ENCODE measurements at places on chromosomes 7 and 10. TPM values are rescaled to one million over a fixed set of nuclear protein-coding genes. Genes with fewer than 3 reads are reported as not detected.

- H3K4me3 ChIP-seq = no peak overlapping the region
- H3K27ac ChIP-seq = no peak overlapping the region
- H3K4me1 ChIP-seq = no peaks in the 10 kb centered on the region
- no peaks in the 10 kb centered on the region for H3K36me3 ChIP-seq
- peaks cover 11% of the 10 kb centered on the region for H3K27me3 ChIP-seq
These were observed 29.5 kb upstream of the ARHGAP22 start for GRCh38 chr10:48634198-48634983.

- DNase-seq = no peak
- H3K4me1 ChIP-seq = peaks cover 23% of the 10 kb centered on the region
- peaks cover 13% of the 10 kb centered on the region for H3K36me3 ChIP-seq
These were observed 12.6 kb downstream of the FAM53B start for GRCh38 chr10:124731551-124731950.

DNA sequence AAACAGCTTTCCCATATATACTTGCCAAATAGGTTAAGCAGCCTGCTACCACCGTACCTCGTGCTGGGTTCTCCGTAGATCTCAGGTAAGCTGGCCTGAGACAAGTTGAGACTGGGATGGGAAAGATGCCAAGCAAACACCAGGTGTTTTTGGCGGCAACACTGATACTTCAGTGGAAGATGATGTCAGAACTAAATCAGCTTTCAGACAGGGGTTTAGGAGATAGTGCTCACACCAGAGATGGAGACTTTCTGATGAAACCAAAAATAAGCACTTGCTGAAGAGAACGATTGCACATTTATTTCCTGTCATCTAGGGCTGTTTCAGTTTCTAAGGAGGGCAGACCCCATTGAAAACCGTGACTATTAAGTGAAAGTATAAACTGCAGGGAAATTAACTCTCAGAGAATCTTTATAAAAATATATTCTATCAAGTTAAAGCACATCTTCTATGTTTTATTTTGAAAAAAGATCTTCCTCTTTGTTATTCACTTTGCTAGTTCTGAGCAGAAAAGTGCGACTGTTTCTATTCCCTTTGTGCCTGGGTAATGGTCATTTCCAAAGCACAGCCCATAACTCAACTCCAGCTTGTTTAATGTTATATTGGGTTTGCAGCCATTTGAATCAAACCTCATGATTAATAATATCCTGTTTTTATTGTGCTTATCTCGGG lies 149.9 kb downstream of the CPED1 start:
- no peak overlapping the region for H3K27ac ChIP-seq
- no peaks in the 10 kb centered on the region for H3K36me3 ChIP-seq
- no peaks in the 10 kb centered on the region for H3K27me3 ChIP-seq
- no peak for DNase-seq

DNA sequence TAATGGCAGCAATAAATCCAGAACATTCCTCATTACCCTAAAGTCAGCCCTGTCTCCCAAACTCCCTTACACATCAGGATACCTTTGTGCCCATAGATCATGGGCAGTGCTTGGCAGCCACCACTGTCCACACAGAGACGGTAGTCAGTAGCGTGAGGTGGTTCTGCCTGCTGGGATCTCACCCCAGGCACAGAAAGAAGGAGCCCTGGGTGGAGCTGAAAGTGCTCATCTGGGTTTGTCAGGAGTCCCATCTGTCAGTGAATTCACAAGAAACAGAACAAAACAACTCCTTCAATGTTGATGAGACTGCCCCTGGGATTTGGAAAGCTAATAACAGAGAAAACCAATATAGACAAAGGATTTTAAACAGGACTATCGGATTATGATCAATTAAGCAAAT lies 90.2 kb upstream of the PRSS58 start:
- H3K27me3 ChIP-seq = no peaks in the 10 kb centered on the region
- no peak overlapping the region for H3K27ac ChIP-seq
- H3K36me3 ChIP-seq = no peaks in the 10 kb centered on the region
- no peaks in the 10 kb centered on the region for H3K4me1 ChIP-seq

DNA sequence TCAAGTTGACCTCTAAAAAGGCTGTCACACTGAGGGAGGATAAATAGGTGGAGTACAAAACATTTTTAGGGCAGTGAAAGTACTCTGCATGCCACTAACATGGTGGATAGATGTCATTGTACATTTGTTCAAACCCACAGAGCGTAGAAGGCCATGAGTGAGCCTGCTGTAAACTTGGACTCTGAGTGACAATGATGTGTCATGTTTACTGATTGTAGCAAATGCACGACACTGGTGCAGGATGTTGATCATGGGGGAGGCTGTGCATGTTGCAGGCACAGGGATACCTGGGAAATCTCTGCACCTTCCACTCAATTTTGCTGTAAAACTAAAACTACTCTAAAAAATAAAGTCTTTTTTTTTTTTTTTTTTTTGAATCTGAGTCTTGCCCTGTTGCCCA lies 52.5 kb upstream of the GRID1 start:
- no peak for DNase-seq
- no peaks in the 10 kb centered on the region for H3K36me3 ChIP-seq
- H3K4me3 ChIP-seq = no peak overlapping the region
- no peak overlapping the region for H3K27ac ChIP-seq
- no peaks in the 10 kb centered on the region for H3K27me3 ChIP-seq

GRCh38 chr10:112797855-112798254 lies 152.2 kb upstream of the TCF7L2 start:
- H3K4me3 ChIP-seq = no peak overlapping the region
- no peak overlapping the region for H3K27ac ChIP-seq
- H3K27me3 ChIP-seq = peaks cover 2% of the 10 kb centered on the region
- no peaks in the 10 kb centered on the region for H3K36me3 ChIP-seq
- no peaks in the 10 kb centered on the region for H3K4me1 ChIP-seq

GRCh38 chr7:46432708-46433107 lies 511.6 kb upstream of the IGFBP3 start:
- H3K27ac ChIP-seq = no peak overlapping the region
- no peak for DNase-seq

DNA sequence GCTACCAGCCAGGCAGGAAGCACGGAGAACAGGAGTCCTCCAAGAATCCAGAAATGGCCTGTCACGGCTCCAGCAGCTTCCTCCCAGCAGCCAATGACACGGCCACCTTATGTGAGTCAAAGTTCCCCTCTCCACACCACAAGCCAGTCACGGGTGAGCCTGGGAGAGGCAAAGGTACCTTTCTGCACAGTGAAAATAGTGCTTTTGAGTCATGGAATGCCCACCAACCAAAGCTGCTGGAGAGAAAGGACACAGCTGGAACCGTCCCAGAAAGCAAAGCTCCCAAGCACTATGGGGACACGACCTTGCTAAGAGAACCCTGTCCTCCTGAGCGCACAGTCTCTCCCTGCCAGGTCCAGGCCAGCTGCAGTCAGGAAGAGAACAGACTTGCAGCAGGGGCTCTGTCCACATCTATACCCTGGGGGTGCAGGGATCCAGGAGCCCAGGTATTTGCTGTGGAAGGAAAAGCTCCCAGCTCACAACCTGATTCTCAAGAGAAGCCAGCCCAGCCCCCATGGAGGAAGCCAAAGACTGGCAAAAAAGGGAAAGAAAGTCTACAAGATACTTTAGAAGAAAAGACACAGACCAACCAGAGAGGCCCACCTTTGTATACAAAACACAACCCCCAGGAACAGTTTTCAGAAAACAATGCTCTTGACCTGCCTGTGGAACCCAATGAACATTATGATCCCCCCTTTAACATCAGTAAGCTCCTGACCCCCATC lies 24.4 kb downstream of the C10orf71 start:
- H3K27ac ChIP-seq = no peak overlapping the region
- peaks cover 17% of the 10 kb centered on the region for H3K4me1 ChIP-seq
- no peak for DNase-seq
- peaks cover 3% of the 10 kb centered on the region for H3K27me3 ChIP-seq

- peaks cover 1% of the 10 kb centered on the region for H3K27me3 ChIP-seq
- DNase-seq = no peak
- H3K27ac ChIP-seq = no peak within 1 kb of the TSS
- no peaks in the 10 kb centered on the region for H3K36me3 ChIP-seq
These were observed at the start of gene CTNNA3 for GRCh38 chr10:67696029-67696428. TSS of gene CTNNA3 (minus strand) at chr10:67696195.

DNA sequence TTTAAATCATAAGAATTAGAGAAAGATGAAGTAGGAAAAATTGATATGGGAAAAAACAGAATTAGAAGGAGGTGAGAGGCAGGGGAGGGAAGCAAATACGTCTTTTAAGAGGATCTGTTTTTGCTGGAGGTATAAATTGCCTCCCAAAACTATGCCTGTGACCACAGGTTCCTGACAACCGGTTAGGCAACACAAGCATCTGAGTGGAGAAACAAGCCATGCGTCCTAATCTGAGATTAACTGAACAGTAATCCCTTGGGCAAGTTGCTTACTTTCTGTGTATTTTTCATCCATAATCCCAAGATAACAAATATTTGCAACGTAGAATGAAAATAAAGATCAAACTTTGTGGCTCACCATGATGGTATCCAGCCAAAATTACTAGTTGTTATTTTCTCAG lies 149.2 kb downstream of the C1GALT1 start:
- H3K4me3 ChIP-seq = no peak overlapping the region
- no peaks in the 10 kb centered on the region for H3K27me3 ChIP-seq
- no peak for DNase-seq
- H3K4me1 ChIP-seq = no peaks in the 10 kb centered on the region
- no peaks in the 10 kb centered on the region for H3K36me3 ChIP-seq

GRCh38 chr10:20289070-20289828 lies 473.0 kb downstream of the PLXDC2 start:
- H3K36me3 ChIP-seq = no peaks in the 10 kb centered on the region
- no peak overlapping the region for H3K27ac ChIP-seq
- peaks cover 3% of the 10 kb centered on the region for H3K27me3 ChIP-seq
- no peak for DNase-seq
- H3K4me1 ChIP-seq = no peaks in the 10 kb centered on the region

DNA sequence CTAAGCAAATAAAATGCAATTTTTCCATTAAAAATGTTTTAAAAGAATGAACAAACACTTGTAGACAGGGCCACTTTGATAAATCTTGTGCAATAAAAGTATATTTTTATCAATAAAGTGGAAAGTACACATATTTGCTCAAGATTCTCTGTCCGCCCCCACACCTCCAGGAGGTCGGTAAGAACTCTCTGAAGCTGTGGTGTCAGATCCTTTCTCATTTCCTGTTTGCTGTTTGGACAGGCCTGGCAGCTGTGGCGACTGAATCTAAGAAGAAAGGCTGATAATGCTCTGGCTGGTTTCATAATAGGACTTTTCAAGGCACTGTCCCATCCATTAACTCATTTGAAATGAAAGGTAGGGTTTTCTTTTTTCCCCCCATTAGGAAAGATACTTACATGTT lies 15.3 kb upstream of the ASB4 start:
- H3K27ac ChIP-seq = peak overlapping the region; percentile 100
- peaks cover 47% of the 10 kb centered on the region for H3K4me1 ChIP-seq
- H3K4me3 ChIP-seq = peak overlapping the region; percentile 53
- H3K27me3 ChIP-seq = no peaks in the 10 kb centered on the region
- peak; percentile 46 for DNase-seq

DNA sequence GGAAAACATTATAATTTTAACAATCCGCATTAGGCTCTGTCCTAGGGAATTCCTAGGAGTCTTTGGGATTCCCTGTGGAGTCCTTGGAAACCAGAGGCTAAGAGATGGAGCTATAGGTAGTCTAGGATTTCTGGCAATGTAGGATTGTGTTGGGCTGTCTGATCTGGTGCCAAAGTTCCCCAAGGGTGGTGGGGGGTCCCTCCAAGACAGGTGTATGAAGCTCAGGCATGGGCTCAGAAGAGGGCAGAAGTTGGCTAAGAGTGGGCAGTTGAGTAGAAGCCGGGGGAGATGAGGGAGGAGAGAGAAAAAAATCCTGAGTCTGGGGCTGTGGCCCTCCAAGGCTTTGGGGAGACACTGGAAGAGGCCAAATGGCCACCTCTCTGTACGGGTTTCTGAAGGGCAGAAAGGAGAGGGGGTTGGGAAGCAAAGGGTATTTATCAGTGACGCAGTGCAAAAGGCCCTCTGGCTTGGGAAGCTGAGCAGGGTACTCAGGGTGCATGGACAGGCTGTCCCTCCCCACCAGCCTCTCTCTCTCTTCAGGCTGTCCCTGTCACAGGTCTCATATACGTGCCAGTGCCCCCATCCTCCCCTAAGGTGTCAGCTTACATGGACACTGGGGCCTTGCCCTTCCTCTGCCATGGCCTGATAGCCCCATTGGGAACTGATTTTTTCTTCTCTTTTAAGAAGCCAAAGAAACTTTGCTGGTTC lies 929 bp downstream of the HOXA6 start:
- DNase-seq = no peak
- no peak overlapping the region for H3K4me3 ChIP-seq
- H3K36me3 ChIP-seq = peaks cover 4% of the 10 kb centered on the region
- no peak overlapping the region for H3K27ac ChIP-seq
- H3K4me1 ChIP-seq = peaks cover 28% of the 10 kb centered on the region
- peaks cover 53% of the 10 kb centered on the region for H3K27me3 ChIP-seq

DNA sequence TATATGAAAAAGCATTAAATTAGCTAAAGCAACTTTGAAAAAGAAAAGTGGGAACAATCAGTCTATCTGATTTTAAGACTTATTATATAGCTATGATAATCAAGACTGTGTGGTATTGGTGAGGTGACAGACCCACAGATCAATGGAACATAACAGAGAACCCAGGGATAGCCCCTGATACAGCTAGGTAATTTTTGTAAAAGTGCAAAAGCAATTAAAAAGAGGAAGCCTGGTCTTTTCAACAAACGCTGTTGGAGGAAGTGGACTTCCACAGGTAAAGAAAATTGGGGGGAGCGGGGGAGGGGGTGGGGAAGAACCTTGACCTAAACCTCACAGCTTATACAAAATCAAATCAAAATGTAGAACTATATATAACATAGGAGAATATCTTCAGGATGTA lies 45.4 kb downstream of the GNA12 start:
- H3K4me3 ChIP-seq = no peak overlapping the region
- peaks cover 5% of the 10 kb centered on the region for H3K27me3 ChIP-seq
- peaks cover 16% of the 10 kb centered on the region for H3K36me3 ChIP-seq
- H3K4me1 ChIP-seq = peaks cover 61% of the 10 kb centered on the region

DNA sequence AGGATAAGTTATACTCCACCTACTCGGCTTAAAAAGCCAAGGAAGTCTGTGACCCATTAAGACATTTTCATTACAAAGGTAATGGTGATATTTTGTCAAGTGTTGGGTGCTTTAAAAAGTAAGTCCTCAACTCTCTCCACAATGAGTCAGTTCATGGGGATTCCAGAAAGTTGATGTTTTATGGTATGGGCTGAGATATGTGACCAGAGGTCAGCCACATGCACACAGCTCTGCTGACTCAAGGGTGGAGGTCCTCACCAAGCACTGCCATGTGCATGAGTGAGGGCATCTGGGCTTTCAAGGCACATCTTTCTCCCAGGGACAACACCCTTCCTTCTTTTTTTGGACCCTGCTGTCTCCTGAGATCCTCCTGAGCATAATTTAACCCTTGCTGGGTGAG lies 292.9 kb downstream of the PTEN start:
- no peaks in the 10 kb centered on the region for H3K36me3 ChIP-seq
- H3K4me3 ChIP-seq = no peak overlapping the region
- H3K4me1 ChIP-seq = peaks cover 18% of the 10 kb centered on the region
- H3K27me3 ChIP-seq = peaks cover 3% of the 10 kb centered on the region
- DNase-seq = no peak
- no peak overlapping the region for H3K27ac ChIP-seq

The PON1 gene
- 1.5 TPM for total RNA-seq

The FAM131B gene
- total RNA-seq = 1.0 TPM

The ASB10 gene
- not detected for total RNA-seq

The NME8 gene
- not detected for total RNA-seq

The TMEM273 gene
- 1.6 TPM for total RNA-seq

The ITGA8 gene
- 0.51 TPM for total RNA-seq

The LIPK gene
- not detected for total RNA-seq

The SLC13A4 gene
- not detected for total RNA-seq

The ERV3-1 gene
- 58.4 TPM for total RNA-seq

The NPFFR1 gene
- not detected for total RNA-seq

The PCGF6 gene
- total RNA-seq = 9.4 TPM

The CRHR2 gene
- 0.38 TPM for total RNA-seq

The SYT15B gene
- total RNA-seq = not detected
